Activated CD8-positive, alpha-beta memory T cell treated with anti-CD3 and anti-CD28 coated beads for 4 hours (primary cell): ENCODE measurements at places on chromosomes 5 and 9.

- no peak for DNase-seq
These were observed 185.2 kb upstream of the RGMB start for GRCh38 chr5:98588215-98588614.

DNA sequence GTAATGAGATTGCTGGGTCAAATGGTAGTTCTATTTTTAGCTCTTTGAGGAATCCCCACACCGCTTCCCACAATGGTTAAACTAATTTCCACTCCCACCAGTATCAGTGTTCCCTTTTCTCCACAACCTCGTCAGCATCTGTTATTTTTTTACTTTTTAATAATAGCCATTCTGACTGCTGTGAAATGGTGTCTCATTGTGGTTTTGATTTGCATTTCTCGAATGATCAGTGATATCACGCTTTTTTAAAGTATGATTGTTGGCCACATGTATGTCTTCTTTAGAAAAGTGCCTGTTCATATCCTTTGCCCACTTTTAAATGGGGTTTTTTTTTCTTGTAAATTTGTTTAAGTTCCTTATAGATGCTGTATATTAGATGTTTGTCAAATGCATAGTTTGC, 73.5 kb downstream of the MTAP start:
- no peak for DNase-seq

- DNase-seq = no peak
These were observed 5.9 kb upstream of the ACSL6 start for GRCh38 chr5:132017316-132017715.

DNA sequence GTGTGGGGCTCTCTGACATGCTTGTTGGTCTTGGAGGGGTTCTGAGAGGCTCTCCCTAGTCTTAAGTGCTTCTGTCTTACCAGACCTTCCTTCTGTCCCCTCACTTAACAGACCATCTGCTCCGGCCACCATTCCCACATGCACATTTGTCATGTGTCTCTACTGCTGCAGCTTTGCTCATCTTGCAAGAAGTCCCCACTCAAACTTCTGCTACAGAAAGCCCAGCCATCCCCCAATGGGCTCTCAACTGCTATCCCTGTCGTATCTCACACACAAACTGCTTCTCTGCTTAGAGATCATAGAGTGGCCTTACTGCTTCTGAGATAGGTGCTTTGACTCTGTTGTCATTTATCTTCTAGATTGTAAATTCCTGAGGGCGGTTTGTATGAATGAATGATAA, 69.4 kb downstream of the NUP214 start:
- no peak for DNase-seq

GRCh38 chr9:123568691-123569688, 213.0 kb downstream of the CRB2 start:
- DNase-seq = no peak

- DNase-seq = no peak
These were observed 356.7 kb downstream of the TMEM167A start for GRCh38 chr5:82720213-82721086.

GRCh38 chr9:125989524-125990180, 242.5 kb downstream of the PBX3 start:
- no peak for DNase-seq

GRCh38 chr5:10536931-10537579, 26.8 kb upstream of the ANKRD33B start:
- no peak for DNase-seq

GRCh38 chr5:32074401-32074800, 99.7 kb downstream of the GOLPH3 start:
- DNase-seq = no peak

DNA sequence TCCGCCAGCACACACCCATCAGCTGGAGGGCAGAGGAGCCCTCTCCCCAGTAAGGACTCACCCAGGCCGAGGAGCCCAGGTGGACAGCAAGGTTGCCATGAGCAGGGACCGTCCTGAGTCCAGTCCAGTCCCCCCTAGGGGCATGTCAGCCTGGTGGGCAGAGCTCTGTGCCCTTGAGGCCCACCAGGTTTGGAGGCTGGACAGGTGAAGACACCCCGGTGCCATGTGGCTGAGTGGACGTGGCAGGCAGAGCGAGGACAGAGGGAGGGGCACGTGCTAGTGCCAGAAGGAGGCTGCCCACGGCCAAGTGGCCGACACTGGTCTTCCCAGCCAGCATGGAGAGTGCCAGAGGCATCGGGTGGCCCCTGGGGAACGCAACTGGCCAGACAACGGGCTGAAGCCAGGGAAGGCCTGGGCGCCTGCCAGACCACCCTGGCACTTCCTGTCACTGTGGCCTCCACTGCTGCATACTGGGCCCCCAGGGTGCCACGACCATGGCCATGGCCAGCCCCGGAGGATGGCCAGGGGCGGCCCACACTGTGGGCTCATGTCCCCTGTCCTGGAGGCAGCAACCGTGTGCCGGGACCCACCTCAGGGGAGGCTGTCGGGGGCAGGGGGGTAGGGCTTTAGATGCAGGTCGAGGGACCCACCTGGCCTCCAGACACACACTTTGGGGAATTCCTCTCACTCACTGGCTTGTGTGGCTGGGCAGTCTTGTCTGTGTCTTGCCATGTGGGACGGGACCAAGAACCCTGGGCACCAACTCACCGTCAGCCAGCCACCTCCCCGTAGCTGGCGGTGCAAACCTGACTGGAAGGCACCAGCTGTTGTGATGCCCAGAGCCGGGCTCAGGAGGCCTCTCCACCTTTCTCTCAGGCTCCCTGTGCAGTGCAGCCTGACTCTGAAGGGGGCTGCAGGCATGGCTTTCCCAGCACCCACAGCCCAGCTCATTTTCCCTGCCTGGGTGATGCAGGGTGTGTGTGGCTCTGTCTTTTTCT, 42.3 kb upstream of the LPCAT1 start:
- no peak for DNase-seq

GRCh38 chr5:141866096-141866495, 12.1 kb downstream of the PCDH1 start:
- no peak for DNase-seq

- no peak for DNase-seq
These were observed 85.1 kb upstream of the VLDLR start for GRCh38 chr9:2536511-2536910.

DNA sequence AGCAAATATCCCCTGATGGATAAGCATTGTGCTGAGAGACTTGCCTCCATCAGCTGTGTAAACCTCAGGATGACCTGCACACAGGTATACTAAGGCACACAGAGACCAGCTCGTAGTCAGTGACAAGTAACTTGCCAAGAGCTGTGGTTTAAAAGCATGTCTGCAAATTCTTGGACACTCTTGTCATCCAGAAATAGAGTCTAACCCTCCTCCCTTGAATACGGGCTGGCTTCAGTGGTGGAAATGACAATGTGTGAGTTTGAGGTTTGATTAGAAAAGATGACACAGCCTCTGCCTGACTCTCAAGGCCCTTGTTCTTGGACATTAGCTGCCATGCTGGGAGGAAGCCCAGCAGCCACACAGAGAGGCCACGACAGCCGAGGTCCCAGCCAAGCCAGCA, 114.4 kb downstream of the GADD45G start:
- DNase-seq = no peak

- DNase-seq = no peak
These were observed 30.4 kb upstream of the DENND1A start for GRCh38 chr9:123960366-123960765.

- DNase-seq = no peak
These were observed 82.4 kb upstream of the PPP1R26 start for GRCh38 chr9:135397142-135397541.

- DNase-seq = no peak
These were observed 31.6 kb downstream of the ATP6V0E1 start for GRCh38 chr5:173015192-173015591.

DNA sequence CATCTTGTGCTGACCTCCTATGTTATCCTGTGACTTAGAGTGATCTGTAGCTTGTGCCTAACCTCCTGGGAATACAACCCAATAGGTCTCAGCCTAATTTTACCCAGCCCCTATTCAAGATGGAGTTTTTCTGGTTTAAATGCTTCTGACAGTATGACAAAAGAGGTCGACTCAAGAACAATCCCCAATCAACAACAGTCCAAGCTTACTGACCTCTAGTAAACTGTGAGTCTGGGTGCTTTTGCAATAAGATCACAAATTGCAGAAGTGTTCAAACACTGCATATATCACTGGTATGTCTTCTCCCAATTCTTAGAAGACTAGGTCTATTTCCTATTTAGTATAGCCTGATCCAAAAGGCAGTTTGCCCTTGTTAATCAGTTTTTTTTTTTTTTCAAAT, 323.5 kb upstream of the PTGER4 start:
- DNase-seq = no peak

DNA sequence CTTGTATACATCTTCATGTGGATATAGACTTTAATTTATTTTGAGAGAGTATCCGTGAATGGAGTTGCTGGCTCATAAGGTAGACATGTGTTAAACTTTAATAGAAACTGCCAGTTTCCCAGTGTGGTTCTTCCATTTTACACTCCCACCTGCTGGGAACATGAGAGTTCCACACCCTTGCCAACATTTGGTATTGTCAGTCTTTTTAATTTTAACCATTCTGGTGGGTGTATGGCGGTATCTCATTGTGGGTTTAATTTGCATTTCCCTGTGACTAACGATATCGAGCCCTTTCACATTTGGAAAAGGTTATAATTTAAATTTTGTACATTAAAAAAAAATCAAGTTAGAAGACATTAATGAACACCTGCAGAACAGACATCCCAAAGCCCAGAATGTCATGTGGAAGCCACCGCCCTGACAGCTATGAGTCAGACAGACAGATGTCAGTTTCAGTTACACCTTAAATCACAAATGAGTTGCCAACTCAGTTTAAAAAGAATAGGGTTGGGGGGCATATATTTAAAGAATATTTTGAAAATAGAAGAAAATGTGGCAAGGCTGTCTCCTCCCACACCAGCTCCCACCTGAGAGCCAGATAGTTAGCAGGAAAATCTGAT, 36.9 kb downstream of the ANKRD33B start:
- no peak for DNase-seq

GRCh38 chr9:129405089-129405826, 215.6 kb downstream of the C9orf50 start:
- DNase-seq = no peak

- DNase-seq = no peak
These were observed 155.5 kb downstream of the GNAQ start for GRCh38 chr9:77876091-77876490.

- no peak for DNase-seq
These were observed 225.1 kb downstream of the DCP2 start for GRCh38 chr5:113201715-113202114.

DNA sequence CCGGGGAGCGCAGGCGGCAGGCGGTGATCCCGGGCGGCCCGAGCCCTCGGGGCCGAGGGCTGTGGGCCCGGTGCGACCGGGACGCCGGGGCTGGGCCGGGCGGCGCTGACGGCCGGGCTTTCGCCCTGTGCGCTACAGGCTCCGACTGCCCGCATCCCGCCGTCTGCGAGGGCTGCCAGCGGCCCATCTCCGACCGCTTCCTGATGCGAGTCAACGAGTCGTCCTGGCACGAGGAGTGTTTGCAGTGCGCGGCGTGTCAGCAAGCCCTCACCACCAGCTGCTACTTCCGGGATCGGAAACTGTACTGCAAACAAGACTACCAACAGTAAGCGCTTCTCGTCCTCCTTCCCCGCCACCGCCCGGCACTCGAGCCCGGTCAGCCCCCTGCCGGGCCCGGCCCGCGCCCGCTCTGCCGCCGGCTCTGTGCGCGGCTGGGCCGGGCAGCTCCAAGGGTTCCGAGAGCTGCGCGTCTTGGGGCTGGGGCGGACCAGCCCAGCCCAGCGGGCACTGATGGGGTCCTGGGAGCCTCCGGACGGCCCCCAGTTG, 1.6 kb downstream of the LMX1B start:
- DNase-seq = no peak

DNA sequence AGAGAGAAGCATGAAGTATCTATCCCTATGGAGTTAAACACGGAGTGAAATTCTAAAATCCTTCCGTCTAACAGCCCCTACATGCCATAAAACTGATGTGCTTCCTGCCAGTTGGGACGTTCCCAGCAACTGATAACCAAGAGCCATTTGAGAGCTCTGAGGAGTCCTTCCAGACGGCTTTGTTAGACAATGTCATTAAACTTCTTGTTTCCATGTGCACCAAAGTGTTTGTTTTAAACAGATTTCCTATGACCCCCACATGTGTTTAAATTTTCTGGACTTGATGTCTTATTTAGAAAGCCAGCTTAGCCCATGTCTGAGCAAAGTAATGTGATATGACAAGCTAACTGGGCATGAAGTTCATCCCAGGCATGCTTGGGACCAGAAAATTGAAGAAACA, 57.2 kb upstream of the LPAR1 start:
- DNase-seq = no peak

DNA sequence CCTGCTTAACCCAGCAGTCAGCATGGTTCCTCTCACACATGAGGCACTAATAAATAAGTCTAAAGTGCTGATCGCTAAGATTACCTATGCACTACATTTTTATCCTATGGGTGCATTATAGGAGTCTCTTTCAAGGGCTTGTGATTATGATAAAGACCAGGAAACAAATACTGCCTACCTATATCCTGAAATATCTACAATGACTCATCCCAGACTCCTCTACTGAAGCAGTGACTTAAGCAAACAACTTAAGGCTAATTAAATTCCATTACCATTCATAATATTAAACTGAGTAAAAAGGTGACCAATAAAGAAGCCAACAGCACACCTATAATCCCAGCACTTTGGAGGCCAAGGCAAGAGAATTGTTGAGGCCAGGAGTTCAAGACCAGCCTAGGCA, 338.4 kb downstream of the DNAH5 start:
- no peak for DNase-seq

GRCh38 chr9:130682421-130683121, 11.0 kb upstream of the EXOSC2 start:
- peak; percentile 15 for DNase-seq

DNA sequence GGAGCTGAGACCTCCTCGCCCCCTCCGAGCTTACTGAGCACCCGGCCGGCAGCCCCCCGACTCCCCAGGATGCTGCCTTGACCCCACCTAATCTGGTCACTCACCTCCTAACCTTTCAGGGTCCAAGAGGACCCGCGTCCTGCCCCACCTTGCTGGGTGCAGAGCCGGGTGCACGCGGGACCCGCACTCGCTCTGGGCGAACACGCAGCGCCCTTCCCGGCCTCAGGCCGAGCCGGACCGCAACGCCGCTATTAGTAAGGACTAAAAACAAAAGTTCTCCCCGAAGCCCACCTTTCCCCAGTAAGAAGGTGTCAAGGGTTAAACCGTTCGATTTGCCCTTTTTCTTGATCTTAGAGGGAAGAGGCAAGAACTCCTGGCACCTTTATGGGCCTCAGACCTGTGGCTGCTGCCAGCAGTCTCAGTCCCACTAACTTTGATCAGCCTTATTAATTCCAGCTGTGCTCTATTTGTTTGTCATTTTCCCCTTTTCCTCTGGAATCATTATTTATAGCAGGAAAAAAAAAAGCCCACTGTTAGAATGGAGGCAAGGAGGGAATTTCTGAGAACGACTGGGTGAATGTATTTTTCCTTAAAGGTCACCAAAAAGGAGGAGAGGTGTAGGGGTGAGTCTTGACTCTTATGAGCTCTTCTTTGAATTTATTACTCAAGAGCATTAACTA, 10.5 kb downstream of the IRX2 start:
- no peak for DNase-seq
